ENCODE measurements at places on chromosomes 3 and 15.

GRCh38 chr3:39064646-39065045 is 12.8 kb downstream of the WDR48 start:
- DNase-seq: no peak

DNA sequence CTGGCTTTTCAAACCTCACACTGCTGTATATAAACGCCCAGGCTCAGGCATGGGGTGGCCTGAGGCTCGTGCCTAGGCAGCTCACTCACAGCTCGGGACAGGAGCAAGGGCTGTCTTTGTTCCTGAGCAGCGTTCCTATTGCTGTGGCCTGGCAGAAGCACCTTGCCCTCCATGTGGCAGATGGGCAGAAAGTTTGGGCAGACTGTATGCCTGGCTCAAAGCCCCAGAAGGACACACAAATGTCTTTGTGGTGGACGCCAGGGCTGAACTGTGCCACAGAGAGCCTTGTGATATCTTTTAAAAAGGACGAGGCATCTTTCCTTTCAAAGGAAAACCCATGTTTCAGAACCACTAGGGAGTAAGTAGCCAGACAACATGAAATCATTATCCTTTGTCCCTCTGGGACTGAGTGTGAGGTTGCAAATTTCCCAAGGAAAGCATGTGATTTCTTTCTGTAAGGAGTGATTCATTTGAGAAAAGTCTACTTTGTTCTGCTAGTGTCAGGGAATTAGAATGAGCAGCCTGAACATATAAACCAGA is 29.3 kb upstream of the UBE2E1 start:
- peak; percentile 28 for DNase-seq

DNA sequence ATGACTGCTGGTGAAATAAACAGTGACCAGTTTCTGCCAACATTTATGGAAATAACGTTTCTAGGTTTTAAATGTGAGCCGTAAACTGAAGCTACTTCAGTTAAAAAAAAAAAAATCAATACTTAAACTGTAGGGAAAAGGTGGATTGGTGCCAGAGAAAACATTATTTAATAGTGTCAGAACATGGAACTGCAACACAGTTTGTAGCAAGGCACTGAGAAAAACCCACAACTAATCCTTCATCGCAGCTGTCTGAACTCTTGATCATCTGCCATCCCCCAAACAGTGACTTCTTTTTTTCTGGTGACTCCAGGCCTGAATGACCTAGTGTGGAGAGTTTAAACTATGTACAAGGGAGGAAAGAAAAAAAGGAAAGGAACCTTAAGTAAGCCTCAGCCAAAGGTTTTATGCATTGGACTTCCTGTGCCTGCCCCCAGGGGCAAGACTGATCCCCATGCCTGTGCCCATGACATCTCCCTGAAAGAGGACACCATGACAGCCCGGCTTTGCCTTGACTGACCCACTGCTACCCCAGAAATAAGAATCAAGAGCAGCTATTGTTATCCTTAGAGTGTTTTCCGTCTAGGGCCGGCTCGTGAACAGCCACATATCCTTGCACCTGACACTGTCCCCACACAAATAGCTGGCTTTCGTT is 33.1 kb downstream of the CRTAP start:
- DNase-seq: no peak

DNA sequence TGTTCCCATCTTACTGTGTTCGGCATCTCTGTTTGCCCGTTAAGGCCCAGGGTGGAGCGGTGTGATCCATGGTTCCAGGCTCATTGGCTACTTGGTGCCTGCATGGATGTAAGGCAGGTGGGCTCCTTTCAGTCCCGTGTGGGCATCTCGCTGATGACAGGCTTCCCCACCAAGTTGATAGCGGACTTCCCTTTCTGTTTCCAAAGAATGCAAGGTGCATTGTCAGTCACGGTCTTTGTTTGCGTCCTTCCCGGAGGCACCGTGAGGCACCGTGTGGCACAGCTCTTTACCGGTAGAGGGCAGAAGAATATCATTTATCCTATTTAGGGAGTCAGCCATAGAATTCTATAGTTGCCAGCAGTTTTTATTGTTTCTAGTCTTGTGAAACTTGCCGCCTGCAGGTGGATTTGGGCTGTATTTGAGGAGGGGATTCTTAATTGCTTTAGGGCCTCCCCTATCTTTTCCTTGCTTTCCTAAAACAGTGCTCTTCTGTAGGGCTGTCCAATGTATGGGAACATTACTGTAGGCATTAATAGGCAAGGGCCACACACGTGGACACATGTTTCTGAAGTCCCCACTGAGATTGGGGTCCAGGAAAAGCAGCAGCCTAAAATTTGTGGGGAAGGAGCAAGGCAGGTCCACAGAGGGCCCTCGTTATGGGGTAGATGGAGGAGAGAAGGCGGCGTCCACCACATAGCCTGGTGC is 244.1 kb downstream of the SLCO3A1 start:
- peak; percentile 46 for DNase-seq

GRCh38 chr15:58440158-58440910 is 8.5 kb downstream of the LIPC start:
- DNase-seq: peak; percentile 28

DNA sequence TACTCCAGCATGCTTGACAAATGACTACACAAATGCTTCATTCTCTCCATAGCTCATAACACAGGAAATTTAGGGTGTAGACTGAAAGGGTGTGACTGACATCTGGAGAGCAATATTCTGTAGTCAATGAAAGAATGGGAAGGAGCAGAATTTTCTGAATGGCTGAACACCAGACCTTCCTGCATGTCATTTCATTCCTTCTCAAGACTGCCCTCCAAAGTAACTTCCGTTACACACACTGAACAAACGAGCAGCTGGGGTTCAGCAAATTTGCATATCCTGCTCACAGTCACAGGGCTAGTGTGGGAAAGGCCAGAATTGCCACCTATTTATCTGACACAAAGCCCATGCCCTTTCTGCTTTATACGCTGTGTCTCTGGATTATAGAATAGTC is 325.0 kb upstream of the CFAP20DC start:
- no peak for DNase-seq

- no peak for DNase-seq
Observed at GRCh38 chr3:155676252-155676981, 68.5 kb downstream of the PLCH1 start.

DNA sequence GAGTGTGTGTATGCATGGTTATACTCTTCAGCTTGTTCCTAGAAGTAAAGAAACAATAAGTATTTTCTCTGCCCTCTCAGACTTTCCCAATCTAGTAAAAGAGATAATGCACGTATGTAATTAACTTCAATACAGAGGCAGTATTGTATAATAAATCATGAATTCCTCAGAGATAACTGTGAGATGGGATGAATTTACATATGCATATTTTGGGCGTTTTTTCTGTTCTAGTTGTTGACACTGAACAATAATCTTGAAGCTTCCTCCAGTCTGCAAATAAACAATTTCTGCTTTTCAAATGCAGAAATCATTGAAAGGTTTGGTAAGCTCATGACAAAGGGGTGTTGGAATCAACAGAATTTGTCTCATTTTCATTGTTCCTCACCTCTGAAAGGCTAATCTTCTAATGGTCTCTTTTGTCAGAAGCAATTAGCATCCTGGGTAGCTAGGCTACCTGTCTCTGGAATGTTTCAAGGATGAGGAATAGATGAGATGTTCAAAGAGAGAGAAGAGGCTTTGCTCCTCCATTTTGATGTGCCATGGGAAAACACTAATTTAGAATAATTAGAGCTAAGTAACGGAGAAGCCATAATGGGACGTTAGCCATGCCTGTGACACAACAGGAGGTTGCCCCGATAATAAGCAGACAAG is 43.3 kb upstream of the SIAH2 start:
- no peak for DNase-seq

DNA sequence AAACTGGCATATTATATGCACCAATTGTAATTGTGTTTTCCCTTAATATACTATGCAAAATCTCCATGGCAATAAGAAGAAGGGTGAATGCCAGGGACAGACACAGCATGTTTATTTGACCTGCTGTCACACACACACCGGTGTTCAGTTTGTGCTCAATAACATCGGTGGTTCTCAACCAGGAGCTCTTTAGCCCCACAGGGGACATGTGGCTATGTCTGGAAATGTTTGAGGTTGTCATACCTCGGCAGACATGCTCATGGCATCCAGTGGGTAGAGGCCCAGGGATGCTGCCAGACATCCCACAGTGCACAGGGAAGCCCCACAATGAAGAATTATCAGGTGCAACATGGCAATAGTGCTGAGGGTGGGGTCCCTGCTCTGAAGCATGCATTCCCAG is 38.2 kb downstream of the GLB1 start:
- no peak for DNase-seq

- DNase-seq: no peak
Observed at GRCh38 chr3:50297896-50298725, 1.1 kb downstream of the HYAL3 start.

- no peak for DNase-seq
Observed at GRCh38 chr3:191414732-191415131, 46.2 kb upstream of the PYDC2 start.

DNA sequence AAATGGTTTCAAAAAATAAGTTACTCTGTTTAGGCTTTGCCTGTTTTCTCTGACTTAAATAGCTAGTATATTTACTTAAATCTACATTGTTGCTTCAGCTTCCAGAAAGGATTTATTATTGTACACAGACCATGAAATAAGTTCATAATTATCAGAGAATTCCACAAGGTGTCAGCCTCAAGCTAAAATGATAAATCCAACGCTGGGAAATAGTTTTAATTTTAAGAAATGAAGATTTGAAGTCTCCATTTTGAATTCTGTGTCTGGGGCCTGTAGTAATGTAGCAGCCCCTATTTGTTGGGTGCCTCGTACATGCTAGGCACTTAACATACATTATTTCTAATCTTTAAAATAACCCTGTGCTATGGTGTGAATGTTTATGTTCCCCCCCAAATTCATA is 92.6 kb upstream of the KCNMB2 start:
- DNase-seq: no peak

DNA sequence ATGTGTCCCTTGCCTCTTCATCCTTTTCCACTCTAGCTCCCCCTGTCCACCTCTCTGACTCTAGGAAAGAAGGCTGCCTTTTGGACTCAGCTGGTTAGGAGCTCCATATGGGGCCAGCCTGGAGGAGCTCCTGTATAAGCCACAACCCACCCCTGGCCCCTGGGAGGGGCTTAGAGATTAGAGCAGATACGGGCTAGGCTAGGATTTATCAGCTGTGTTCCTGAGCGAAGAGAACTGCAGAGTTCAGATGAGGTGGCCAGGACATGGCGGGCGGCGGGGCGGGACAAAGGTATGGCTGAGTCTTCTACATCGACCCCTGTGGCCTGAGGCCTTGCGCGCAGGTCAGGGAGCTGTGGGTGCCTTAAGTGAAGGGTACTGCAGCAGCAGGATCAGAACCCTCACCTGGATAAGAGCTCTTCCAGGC is 7.9 kb downstream of the NBEAL2 start:
- no peak for DNase-seq

DNA sequence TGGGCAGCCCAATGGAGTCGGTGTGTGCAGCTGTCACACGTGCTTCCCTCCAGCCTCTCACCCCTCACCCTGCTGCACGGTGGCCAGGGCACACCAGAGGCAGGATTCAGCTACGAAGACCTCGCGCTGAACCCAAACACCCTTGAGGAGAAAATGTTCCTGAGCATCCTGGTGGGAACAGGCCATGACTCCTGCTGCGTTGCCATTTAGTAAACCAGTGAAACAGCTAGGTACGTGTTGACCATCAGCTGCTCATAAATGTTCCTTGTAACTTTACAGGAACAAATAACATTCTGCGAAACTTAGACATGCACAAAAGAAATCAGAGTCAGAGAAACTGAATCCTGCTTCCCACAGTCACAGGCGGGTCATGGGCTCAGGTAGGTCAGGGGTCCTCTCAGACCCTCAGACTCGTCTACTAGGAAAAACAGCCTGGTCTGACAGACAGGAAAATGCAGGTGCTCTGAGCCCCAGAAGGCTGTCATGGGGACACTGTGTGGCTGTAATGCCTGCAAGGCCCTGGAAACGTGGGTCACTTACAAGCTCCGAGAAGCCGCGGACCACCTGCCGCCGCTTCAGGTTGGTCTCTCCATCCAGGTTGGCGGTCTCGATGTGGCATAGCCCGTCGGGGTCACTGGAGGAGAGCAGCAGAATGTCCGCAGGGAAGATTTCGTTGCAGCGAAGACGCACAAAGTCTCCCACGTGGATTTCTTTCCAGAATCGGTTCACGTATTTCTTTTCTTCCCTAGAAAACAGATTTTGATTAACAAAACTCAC is 82.5 kb downstream of the ATP10A start:
- DNase-seq: no peak

DNA sequence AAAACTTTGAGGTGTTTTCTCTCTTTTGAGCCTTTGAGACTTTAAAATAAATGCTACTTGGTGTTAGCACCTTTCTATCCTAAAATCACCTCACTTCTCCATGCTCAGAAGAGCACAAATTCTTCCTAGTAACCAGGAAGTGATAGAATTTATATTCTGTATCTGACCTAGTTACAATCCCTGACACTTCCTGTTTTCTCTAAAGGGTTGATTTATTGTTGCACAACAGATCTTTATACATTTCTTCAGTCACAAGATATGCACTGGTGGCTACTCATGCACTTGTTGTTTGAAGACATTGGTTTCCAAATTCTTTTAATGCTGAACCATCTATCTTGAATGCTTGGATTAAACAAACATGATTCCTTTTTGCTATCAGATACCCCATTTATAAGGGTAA is 47.2 kb upstream of the CNTN3 start:
- DNase-seq: no peak

- no peak for DNase-seq
Observed at GRCh38 chr3:129705274-129705673, 98.8 kb upstream of the PLXND1 start.

- no peak for DNase-seq
Observed at GRCh38 chr15:70512772-70513362, 250.5 kb downstream of the UACA start.

- peak; percentile 49 for DNase-seq
Observed at GRCh38 chr15:50907601-50908208, 778 bp upstream of the AP4E1 start.

DNA sequence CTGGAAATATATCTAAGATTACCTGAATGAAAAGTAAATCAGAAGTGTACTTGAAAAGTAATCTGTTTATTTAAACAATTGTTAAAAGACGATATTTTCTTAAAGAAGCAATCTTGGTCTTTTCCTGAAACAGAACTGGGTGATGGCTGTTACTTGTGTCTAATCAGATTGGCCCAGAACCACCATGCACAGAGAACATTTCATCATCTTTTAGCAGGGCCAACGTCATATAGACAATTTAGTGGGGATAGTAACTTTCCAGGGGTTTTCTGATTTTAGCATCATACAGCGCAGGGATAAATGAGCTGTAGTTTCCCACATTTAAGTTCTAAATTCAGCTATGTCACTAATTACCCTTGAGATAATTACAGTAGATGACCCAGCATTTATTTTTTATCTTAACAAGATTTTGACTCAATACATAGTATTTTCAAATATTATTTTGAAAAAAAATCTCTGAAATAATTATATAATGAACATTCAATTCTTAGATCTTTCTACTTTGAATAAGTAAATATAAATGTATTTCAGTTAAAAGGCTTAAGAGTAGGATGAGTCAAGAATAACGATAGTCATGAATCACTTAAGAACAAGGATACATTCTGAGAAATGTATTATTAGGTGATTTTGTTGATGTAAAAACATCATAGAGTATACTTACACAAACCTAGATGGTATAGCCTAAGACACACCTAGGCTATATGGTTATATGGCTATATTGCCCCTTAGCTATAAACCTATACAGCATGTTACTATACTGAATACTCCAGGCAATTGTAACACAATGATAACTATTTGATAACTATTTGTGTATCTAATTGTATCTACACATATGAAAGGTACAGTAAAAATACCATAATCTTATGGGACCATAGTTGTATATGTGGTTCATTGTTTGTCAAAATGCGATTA is 103.8 kb upstream of the MME start:
- no peak for DNase-seq
